ENCODE measurements at places on chromosomes 5 and 9.

DNA sequence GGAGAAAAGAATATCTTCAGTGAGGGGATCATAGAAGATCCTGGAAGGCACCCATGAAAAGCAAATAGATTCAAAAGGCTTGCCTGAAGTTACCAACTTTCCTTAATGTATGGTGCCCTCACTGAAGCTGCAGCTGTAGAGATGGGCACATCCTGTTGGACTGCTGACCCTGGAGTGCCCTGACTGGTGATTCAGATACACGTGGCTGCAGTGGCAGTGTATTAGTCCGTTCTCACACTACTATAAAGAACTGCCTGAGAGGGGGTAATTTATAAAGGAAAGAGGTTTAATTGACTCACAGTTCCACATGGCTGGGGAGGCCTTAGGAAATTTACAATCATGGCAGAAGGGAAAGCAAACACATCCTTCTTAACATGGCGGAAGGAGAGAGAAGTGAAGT, 80.3 kb downstream of the OSMR start:
- no peak for DNase-seq

DNA sequence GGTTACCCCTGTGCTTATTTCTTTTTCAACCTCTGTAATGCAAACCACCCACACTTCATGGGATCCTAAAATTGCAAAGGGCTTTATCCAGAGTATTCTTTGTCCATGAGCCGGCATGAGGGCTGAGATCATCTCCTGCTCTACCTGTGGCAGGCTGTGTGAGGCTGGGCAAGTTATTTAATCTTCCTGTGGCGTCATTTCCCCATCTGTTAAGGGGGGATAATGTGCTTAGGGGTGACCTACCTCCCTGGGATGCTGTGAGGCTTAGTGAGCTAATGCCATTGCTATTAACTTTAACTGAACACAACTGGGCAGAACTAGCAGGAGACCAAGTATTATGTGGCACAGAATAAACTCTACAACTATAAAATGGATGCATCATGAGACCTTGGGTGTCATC, 17.0 kb downstream of the FRMPD1 start:
- DNase-seq: no peak

- no peak for DNase-seq
These were observed 154.5 kb downstream of the CWC27 start for GRCh38 chr5:64923151-64923685.

DNA sequence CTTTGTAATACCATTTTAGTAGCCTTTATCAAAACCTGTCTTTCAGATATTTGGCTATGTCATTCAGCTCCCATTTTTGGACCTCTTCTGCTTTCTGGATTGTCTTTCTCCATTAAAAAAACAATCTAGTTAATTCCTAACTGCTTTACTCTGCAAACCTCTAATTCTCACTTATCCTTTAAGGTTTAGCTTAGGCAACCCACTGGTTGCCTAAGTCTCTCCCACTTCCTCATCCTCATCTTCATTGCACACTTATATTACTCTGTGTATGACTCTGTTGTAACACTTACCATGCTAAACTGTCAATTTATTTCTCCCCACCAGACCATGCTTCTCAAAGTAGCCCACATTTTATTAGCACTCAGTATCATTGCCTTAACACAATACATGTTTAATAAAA, 205.0 kb upstream of the DMRTA1 start:
- no peak for DNase-seq

- no peak for DNase-seq
These were observed 14.9 kb upstream of the QSOX2 start for GRCh38 chr9:136260521-136260920.

- DNase-seq: peak; percentile 27
These were observed 101.1 kb downstream of the RGS3 start for GRCh38 chr9:113564498-113565237.

- no peak for DNase-seq
These were observed 434.5 kb upstream of the TRPC7 start for GRCh38 chr5:136799806-136800372.

- DNase-seq: no peak
These were observed 27.0 kb downstream of the TCF7 start for GRCh38 chr5:134141331-134142050.

GRCh38 chr5:124956471-124957029, 210.1 kb upstream of the ZNF608 start:
- no peak for DNase-seq

- no peak for DNase-seq
These were observed 20.3 kb downstream of the DCP2 start for GRCh38 chr5:112996830-112997374.

GRCh38 chr5:68379275-68380036, 163.9 kb downstream of the PIK3R1 start:
- DNase-seq: no peak

- no peak for DNase-seq
These were observed 3.6 kb downstream of the HNRNPAB start for GRCh38 chr5:178207917-178208280.

- DNase-seq: no peak
These were observed 655 bp downstream of the MARVELD2 start for GRCh38 chr5:69415584-69415958.

Data from hypothalamus (tissue), 51 donors.